ENCODE measurements at places on chromosomes 4 and X.

GRCh38 chr4:152508818-152509217 lies 27.1 kb downstream of the FBXW7 start:
- no peak for DNase-seq

- no peak for DNase-seq
Measured at GRCh38 chr4:144449611-144450010, 196.3 kb upstream of the HHIP start.

GRCh38 chr4:130074096-130074495 lies 978.1 kb downstream of the C4orf33 start:
- DNase-seq = no peak

- DNase-seq = peak; percentile 36
Measured at GRCh38 chrX:136162827-136163570, 15.7 kb downstream of the FHL1 start.

GRCh38 chr4:185872747-185873380 lies 60.9 kb upstream of the SORBS2 start:
- DNase-seq = no peak

DNA sequence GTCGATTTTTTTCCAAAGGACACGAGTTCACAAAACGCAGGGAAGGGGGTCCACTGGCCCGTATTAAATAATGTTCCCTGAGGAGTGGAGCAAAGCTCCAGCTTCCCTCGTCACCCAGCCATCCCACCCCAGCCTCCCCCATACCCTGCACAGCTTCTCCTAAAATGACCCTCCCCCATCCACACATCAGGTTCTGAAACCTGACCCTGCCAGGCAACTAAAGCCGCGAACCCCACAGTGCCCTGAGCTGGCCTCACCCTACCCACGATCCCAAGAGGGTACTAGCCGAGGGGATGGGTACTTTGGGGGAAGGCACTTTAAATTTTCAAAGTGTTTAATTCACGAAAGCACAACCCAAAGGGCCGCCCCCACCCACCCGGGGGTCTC lies 634 bp downstream of the APOO start:
- no peak for DNase-seq

DNA sequence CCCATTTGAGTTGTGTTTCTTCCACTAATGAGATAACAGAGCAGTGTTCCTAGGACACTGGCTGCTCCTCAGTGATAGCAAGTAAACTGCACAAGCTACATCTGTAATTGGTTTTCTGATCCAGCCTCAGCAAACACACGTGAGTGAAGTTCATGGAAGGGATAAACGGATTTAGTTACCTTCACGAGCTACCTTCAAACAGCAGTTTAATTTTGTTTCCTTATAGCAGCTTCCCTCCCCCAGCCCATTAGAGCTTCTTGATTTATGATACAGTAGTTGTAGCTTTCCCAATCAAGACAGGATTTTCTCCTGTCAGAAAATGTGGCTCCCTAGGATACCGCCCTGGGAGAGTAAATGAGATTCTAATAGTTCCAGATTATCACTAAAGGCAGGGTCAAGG lies 634.2 kb upstream of the FAT1 start:
- no peak for DNase-seq

All from erythroblast (primary cell).